ENCODE measurements at places on chromosomes 6 and 20.

- no peak for DNase-seq
Observed at GRCh38 chr6:82624251-82624650, 260.6 kb downstream of the TPBG start.

DNA sequence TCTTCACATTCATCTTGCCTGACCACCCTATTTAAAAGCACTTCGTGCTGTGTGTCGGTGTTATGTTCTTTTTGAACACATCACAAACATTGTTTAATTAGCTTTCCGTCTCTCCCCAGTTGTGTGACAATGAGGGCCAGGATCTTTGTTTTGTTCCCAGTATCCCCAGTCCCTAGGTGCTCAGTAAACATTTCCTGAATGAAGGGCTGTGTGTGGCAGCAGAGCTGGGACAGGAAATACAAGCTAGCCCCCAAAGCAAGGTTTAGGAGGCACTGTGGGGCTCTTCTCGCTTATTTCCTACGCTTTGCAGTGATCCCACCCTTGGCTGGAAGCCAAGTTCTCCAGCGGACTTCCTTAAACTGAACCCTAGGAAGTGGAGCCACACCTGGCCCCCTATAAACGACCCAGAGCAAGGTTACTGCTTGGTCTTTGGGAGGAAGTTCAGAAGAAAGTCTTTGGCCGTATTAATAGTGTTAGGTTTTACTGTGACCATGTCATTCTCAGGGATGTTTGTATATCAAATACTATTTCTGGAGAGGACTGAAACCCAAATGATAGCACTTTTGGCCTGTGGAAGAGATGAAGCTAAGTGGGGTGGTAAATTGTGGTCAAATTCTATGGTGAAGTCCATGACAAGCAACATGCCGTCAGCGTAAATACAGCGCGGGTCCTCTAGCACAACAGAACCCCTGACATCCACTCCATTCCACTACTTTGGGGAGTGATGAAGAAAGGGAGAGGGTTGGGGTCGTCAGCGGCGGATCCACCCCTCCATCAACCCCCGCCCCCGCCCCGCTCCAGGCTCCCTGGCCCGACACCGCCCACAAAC lies 570 bp upstream of the FANCE start:
- no peak for DNase-seq

- DNase-seq: no peak
Observed at GRCh38 chr6:35596448-35597442, 84.0 kb upstream of the TULP1 start.

- DNase-seq: no peak
Observed at GRCh38 chr6:87257565-87257964, 64.8 kb upstream of the SMIM8 start.

All from central memory CD4-positive, alpha-beta T cell (primary cell).